ENCODE measurements at places on chromosomes 1 and 21. TPM values are rescaled to one million over a fixed set of nuclear protein-coding genes. Genes with fewer than 3 reads are reported as not detected.

Gene C1orf115
- 9.7 TPM for polyA plus RNA-seq

Gene CDC42SE1
- 25.4 TPM for polyA plus RNA-seq

Gene DDAH1
- 9.1 TPM for polyA plus RNA-seq

DNA sequence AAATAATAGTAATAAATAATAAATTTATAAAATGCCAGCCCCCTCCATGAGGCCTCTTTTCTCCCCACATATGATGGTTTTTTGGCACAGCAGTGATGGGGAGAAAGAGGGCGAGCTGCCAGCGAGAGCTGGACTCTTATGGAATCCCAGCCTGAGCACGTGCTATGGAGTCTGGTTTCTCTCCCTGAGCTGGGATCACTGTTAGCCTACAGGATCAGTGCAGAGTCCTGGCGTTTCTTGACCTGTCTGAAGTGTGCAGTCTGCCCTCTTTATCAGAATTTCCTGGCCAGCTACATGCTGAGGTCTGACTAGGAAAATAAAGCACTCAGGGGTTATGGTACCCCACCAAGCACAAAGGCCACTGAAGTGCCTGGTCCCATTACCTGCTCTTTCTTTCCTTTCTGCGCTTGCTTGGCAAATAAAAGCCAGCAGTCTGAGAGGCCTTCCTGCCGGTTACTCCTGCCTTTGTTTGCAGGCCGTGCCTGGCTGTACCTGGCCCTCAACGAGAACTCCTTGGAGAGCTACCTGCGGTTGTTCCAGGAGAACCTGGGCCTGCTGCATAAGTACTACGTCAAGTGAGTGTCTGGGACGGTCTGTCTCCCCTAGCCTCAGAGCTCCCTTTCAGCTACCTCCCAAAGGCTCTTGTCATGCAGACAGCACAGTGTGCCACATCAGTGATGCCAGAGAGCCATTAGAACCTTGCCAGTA is 18.5 kb upstream of the SLC25A34 start:
- peak; percentile 69 for DNase-seq

Gene C1QTNF12
- polyA plus RNA-seq: not detected

DNA sequence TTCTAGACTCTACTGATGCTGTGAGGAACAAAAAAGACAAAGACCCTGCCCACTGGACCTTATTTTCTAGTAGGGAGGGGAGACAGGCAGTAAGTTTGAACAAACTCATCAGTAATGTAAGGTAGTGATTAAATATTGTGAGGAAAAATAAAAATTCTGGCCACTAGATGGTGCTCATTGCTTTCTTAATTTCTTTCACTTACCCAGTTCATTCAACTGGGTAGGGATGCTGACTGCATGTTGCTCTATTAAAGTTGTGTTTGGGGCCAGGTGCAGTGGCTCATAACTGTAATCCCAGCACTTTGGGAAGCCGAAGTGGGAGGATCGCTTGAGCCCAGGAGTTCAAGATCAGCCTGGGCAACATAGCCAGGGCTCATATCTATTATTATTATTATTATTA is 6.3 kb upstream of the KYAT3 start:
- peak; percentile 81 for DNase-seq

Measured in cardiac muscle cell (in vitro differentiated cells and primary cell).